K562 (cell line): ENCODE measurements at places on chromosomes 16 and 17.

DNA sequence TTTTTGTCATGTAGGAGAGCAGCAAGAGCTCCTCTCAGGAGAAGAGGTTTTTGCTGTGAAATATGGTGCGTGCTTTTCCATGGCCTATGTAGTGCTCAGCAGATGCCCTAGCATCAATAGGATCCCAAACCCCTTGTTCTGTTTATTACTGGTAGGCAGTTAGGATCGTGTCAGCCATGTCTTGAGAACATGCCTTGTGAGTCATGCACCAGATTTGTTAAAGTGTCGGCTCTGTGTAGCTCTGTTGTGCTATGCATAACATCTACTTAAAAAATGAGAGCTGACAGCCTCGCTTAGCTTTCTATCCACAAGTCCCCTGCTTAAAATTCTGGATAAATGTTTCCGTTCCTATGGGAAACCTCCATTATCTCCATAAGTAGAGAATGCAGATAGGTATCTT, 4.4 kb upstream of the EIF4A3 start:
- DNase-seq = no peak

- DNase-seq = no peak
Measured at GRCh38 chr17:8611137-8611536, 19.4 kb downstream of the MYH10 start.

DNA sequence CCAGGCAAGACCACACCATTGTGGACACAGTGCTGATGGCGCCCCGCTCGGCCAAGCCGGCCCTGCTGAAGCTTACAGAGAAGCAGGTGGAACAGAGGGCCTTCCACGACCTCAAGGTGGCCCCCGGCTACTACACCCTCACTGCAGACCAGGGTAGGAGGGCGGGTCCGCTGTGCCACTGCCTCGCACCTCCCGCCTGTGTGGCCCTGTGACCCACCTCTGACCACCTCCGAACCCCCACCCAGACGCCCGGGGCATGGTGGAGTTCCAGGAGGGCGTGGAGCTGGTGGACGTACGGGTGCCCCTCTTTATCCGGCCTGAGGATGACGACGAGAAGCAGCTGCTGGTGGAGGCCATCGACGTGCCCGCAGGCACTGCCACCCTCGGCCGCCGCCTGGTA, 21.1 kb downstream of the ITGB4 start:
- no peak for DNase-seq

DNA sequence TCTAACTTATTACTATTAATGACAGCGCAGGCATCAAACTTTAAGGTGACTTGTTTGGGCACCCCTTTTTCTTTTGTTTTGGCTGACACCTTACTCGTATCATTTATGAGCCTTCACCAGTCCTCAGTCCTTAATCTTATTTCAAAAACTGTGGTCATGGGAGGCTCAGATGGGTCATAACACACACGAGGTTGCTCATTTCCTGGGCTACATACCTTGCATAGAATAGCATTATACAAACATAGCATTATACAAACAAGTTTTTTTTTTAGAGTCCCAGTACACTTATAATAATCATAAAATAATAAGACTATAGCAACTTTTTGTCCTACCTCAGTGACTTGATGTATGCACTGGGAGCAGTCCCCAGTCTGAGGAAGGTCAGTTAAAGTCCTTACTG, 11.2 kb upstream of the ACSF2 start:
- DNase-seq = no peak

- DNase-seq = no peak
Measured at GRCh38 chr17:75654176-75654575, 12.8 kb downstream of the RECQL5 start.

DNA sequence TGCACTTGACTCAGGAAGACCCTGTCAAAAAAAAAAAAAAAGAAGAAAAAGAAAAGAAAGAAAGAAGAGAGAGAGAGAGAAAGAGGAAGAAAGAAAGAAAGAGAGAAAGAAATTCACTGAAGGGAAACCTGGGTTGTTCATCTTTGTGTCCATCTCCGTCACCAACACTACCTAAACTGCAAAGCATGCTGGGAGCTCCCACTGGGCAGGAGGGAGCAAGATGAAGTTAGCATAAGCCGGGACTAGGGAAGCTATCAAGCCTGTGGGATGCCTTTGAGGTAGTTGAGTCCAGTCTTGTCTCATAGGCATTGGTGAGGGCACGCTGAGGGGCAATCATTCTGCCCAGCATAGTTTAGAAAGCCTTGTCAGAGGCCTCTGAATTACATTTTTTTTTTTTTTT, 7.6 kb upstream of the CBFB start:
- no peak for DNase-seq

- no peak for DNase-seq
Measured at GRCh38 chr16:1677339-1677738, 740 bp upstream of the JPT2 start.
